ENCODE measurements at places on chromosomes 11 and 22. TPM values are rescaled to one million over a fixed set of nuclear protein-coding genes. Genes with fewer than 3 reads are reported as not detected.

Gene TRIM66
- total RNA-seq: 0.62 TPM

Gene KCNK4
- 3.0 TPM for total RNA-seq

Gene USP2
- 1.6 TPM for total RNA-seq

Gene CHADL
- total RNA-seq: 2.8 TPM

Gene MMP12
- total RNA-seq: not detected

All from occipital lobe (tissue), 3 donors.